CD4-positive, alpha-beta memory T cell (primary cell): ENCODE measurements at places on chromosomes 4 and X. TPM values are rescaled to one million over a fixed set of nuclear protein-coding genes. Genes with fewer than 3 reads are reported as not detected.

GRCh38 chrX:152918707-152919106 is 20.8 kb downstream of the ZNF185 start:
- H3K27me3 ChIP-seq, result no peaks in the 10 kb centered on the region
- H3K4me1 ChIP-seq, result no peaks in the 10 kb centered on the region
- DNase-seq, result no peak
- H3K36me3 ChIP-seq, result no peaks in the 10 kb centered on the region

DNA sequence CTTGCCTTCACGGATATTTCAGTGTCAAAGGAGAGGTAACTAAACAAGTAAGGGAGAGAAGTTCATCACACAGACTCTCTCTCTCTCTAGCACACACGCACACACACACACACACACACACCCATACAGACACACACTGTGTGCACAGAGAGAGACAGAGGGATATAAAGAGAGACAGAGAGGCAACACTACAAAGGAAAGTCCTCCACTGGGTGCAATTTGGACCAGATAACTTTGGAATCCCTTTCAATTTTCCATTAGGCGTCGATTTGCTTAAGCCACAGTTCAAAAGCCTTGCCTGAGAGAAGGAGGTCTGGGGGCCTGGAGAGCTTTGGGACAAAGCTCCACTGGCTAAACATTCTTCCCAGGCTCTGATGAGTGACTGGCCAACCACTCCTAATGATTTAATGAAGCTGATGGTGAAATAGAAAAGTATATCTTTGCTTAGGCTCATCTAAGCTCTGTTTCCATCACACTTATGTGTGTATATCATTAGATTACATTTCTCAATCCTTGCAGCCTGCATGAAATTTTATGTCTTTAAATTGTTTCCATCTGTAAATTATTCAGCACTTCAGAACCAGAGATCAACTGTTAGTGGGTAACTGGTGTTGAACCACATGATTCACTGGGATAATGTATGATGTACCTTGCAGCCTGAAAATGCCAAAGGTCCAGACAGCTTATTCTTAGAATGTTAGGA is 180.8 kb downstream of the MAGEB17 start:
- H3K36me3 ChIP-seq, result no peaks in the 10 kb centered on the region
- no peaks in the 10 kb centered on the region for H3K4me1 ChIP-seq

- H3K4me3 ChIP-seq, result no peak overlapping the region
- no peak for DNase-seq
- no peaks in the 10 kb centered on the region for H3K27me3 ChIP-seq
- no peak overlapping the region for H3K27ac ChIP-seq
Observed at GRCh38 chr4:138344054-138344453, 101.9 kb upstream of the SLC7A11 start.

GRCh38 chr4:173501592-173502150 is 28.4 kb downstream of the HAND2 start:
- no peak overlapping the region for H3K4me3 ChIP-seq
- H3K27me3 ChIP-seq, result peaks cover 28% of the 10 kb centered on the region
- DNase-seq, result no peak
- H3K36me3 ChIP-seq, result no peaks in the 10 kb centered on the region
- peaks cover 17% of the 10 kb centered on the region for H3K4me1 ChIP-seq
- H3K27ac ChIP-seq, result no peak overlapping the region

DNAAF6 gene
- not detected for total RNA-seq
